ENCODE measurements at places on chromosomes 3 and 15. TPM values are rescaled to one million over a fixed set of nuclear protein-coding genes. Genes with fewer than 3 reads are reported as not detected.

Gene RPUSD3
- total RNA-seq = 23.7 TPM

- ATAC-seq = no peak
Observed at GRCh38 chr3:123843668-123844067, 40.5 kb downstream of the MYLK start.

- ATAC-seq = no peak
Observed at GRCh38 chr3:161025911-161026310, 79.2 kb downstream of the B3GALNT1 start.

DNA sequence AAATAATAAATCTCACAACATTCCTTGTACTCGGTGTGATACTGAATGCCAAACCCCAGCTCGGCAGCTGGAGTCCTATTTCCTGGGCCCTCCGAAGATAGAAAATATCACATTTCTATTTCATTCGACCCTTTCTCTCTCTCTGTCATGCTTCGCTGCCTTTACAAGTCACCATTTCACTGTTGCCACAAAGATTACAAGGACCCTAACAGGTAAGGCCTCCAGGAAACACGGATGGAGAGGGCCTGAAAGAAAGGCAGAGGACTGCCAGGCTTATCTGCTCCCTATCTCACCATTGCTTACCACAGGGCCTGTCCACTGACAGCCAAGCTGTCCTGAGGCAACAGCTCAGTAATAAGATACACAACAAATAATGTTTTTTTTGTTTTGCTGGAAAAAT is 376.5 kb downstream of the MECOM start:
- ATAC-seq = no peak

GRCh38 chr3:126380011-126380768 is 14.5 kb upstream of the CFAP100 start:
- ATAC-seq = no peak

DNA sequence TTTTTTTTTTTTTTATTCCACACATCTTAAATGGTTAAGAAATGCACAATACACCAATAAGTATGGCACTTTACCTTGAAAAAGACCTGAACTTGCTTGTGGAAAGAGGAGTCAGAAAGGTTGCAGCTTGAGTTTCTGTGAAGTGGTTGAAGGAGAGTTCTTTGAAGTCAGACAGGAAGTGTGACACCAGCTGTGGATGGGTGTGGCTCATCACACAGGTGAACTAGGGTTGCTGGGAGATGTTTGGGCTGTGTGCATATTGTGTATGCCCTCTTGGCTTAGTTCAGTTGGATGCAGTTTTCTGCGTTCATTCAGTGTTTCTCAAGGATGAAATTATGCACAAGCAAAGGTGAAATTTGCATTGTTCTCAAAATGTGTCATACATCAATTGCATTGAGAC is 6.3 kb downstream of the AEN start:
- no peak for ATAC-seq

Gene CCK
- 13.6 TPM for total RNA-seq

GRCh38 chr3:14223595-14223994 is 45.0 kb downstream of the LSM3 start:
- no peak for ATAC-seq

GRCh38 chr3:61996366-61996765 is 377.0 kb downstream of the FEZF2 start:
- ATAC-seq = no peak

Gene CAND2
- total RNA-seq = 29.9 TPM

DNA sequence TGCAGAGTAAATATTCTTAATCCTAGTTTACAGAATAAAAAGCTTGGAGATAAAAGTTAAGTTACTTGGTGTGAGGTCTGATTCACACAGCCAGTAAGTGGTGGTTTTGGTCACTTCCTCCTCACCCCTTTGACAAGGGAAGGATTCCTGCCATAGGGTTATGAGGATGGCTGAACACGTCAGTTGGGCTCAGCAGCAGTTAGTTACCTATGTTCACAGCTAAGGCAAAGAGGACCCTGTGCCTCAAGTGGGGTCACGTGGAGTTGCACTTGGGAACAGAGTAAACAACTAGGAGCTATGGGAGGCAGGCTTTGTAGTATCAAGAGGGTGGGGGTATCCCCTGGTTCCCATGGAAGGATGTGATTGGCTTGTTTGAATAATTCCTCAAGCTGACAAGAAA is 232.2 kb downstream of the UBE2E2 start:
- ATAC-seq = no peak

Gene RUVBL1
- total RNA-seq = 27.6 TPM

Gene PP2D1
- not detected for total RNA-seq

Gene TICRR
- not detected for total RNA-seq

Gene FEZF2
- total RNA-seq = not detected

DNA sequence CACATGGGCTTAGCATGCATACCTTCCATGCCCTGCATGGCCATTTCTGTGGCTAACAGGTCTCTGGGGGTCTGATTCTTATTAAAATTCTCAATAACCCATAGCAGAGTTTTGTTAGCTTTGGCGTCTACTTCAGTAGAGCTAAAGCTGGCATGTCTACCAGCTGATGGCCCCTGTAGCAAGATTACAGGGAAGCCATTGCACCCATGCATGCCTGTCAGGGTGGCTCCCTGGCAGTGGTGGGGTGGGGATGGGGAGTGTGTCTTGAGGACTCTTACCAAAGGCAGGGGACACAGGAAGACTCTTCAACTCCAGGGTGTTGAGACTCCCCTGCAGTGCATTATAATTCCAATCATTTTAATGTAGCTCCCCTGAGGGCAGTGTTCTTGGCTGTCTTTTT is 4.7 kb downstream of the KY start:
- ATAC-seq = no peak

- no peak for ATAC-seq
Observed at GRCh38 chr15:78989701-78990240, 44.9 kb upstream of the CTSH start.

GRCh38 chr3:176430244-176431037 is 766.8 kb downstream of the TBL1XR1 start:
- ATAC-seq = no peak

DNA sequence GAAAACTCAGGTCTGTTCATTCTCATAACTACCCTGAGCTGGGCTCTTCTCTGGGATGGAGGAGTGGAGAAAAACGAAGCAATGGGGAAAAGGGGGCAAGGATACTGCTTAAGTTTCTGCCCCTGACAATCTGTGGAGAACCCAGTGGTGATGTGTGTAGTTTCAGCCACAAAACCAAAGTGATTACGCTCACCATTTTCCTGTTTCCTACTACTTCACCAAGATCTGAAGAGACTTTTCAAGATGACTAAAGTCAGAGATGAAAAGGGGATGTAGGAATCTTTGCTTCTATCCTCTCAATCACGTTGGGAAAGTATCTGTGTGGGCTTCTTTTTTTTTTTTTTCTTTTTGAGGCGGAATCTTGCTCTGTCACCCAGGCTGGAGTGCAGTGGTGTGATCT is 8.3 kb upstream of the UBE2E1 start:
- ATAC-seq = no peak

GRCh38 chr3:181533811-181534210 is 177.9 kb upstream of the SOX2 start:
- no peak for ATAC-seq

- no peak for ATAC-seq
Observed at GRCh38 chr3:127831723-127832172, 9.4 kb upstream of the MGLL start.

- peak; percentile 26 for ATAC-seq
Observed at GRCh38 chr3:13282986-13283876, 136.9 kb downstream of the NUP210 start.

Gene CSTA
- total RNA-seq = 9.2 TPM

Gene TBL1XR1
- total RNA-seq = 98.2 TPM

DNA sequence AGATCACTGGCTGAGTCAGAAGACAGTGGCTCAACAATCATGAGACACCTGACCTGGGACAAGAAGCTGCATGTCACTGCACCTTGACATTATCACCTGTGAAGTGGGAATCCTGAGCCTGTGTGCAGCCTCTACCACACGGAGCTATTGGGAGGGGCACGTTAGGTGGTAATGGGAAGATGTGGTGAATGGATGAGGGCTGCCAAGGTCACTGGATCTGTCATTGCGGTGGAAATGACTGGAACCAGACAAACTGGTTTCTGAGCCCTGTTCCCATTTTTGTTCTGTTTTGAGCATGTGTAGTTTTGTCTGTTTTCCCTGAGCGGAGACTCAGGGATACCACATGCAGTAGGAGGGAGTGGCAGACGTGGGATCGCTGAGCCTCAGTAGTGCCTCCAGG is 235.5 kb downstream of the OPA1 start:
- ATAC-seq = no peak

DNA sequence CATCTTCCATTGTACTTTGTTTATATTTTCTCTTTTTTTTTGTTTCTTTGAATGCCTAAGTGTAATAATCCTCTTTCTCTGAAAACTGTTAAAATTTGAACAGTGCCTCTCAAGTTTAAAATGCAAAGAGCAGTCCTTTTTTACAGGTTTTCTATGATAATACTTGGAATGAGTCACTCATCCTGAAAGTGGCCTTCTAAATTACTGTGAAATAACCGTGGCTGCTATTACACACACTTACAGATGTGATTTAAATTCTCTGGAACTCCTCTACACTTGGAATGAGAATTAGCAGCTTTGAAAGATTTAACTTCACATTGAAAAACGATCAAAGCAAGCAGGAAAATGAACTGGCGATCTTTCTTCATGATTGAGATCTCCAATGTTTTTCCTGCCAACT is 105.9 kb downstream of the ROBO1 start:
- ATAC-seq = no peak

- ATAC-seq = no peak
Observed at GRCh38 chr15:87582169-87582568, 674.4 kb downstream of the NTRK3 start.

Gene CGNL1
- total RNA-seq = 18.4 TPM

GRCh38 chr3:32886296-32886695 is 65.1 kb upstream of the CCR4 start:
- ATAC-seq = no peak

Gene ATP13A5
- not detected for total RNA-seq

Gene RETNLB
- not detected for total RNA-seq

GRCh38 chr3:66441692-66442091 is 59.1 kb downstream of the LRIG1 start:
- ATAC-seq = no peak

- ATAC-seq = no peak
Observed at GRCh38 chr3:52890735-52891134, 6.6 kb downstream of the STIMATE start.

Gene COPS2
- 72.2 TPM for total RNA-seq

Gene GPR171
- total RNA-seq = 0.31 TPM

DNA sequence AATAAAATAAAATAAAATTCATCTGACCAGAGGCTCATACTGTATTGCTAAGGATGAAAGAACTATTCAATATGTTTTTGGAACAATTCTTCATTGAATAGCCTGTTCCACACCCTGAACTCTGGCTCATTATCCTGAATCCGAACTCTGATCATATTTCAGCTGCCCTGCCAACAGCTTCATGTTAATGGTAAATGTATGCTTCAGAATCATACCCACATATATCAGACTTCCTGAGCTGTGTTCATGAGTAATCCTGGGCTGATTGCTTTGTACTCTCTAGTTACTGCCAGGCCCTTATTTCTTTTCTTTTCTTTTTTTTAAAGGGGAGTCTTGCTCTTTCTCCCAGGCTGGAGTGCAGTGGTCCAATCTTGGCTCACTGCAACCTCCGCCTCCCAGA is 11.8 kb downstream of the INO80 start:
- ATAC-seq = no peak

- ATAC-seq = no peak
Observed at GRCh38 chr15:57308170-57308545, 68.1 kb upstream of the CGNL1 start.

DNA sequence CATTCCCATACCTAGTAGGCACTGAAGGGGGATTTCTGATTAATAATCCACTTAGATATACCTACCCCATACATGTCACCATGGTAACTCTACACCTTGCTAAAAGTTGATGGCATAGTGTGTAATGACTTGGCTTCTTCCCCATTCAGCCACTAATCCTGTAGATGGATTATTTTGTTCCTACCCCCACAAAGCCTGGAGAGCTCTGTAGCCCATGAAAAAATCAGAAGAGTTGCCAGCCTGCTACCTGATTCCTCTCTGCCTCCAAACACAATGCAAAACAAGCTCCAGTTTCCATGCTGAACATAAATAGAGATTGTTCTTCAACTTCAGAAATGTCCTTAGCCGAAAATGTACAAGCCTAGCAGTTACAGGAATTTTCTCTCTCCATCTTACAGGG is 98.9 kb upstream of the PFN2 start:
- ATAC-seq = no peak

GRCh38 chr3:31615071-31615875 is 82.5 kb downstream of the STT3B start:
- ATAC-seq = no peak

DNA sequence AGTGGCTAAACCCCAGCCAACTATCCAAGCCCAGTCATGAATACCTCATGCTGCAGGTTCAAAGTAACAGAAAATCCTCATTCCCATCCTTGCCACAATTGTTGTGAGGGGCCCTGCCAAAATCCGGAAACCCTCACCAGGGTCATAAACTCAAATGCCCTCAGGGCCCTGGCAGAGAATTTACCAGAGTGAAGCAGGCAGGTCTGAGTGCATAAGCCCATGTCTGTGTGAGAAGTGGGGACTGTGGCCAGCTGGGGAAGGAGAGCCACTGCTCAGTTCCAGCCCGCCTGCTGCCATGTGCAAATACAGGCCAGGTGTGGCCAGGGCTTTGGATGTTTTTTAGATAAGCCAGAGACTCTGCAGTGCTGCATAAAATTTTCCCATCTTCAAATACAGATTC is 7.0 kb downstream of the CEP152 start:
- ATAC-seq = no peak

DNA sequence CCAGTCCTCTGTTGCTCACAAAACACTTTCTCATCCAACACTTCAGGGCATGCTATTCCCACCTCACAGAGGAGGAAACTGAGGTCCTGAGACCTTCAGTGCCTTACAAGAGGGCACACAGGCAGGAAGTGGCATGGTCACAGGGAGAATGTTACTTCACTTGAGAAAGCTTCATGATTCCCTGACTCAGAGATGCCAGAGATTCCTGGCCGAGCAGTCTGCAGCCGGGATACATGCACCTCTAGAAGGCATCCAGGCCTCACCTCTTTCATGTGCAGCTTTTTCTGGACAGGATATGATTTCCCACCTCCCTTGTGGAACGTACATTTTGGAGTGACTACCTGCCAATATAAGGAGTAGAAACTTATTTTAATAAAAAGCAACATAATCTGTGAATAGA is 2.8 kb upstream of the SST start:
- ATAC-seq = no peak

Gene C2CD4A
- 0.31 TPM for total RNA-seq

Gene SLC2A2
- total RNA-seq = not detected

DNA sequence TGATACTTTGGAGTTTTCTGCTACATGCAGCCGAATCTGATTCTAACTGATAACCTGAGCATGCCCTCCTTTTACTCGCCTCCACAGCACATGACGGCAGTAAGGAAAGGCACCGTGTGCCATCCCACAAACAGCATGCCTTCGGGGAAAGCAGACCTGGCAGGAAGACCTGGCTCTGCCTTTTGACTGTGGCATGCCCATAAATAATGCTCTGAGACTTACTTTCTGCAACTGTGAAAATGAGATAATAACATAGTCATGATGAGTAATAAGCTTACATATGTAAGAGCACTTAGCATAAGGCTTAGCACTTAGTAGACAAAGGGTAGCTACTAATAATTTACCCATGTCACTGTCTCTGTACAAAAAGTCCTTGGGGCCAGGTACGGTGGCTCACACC is 32.9 kb downstream of the MTHFS start:
- ATAC-seq = no peak
